Activated CD4-positive, alpha-beta T cell treated with anti-CD3 and anti-CD28 coated beads, Interleukin-2, amount 50 U/mL, for 24 hours (primary cell): ENCODE measurements at places on chromosomes 6 and 20.

- DNase-seq: no peak
Measured at GRCh38 chr6:40473026-40473425, 114.1 kb downstream of the LRFN2 start.

GRCh38 chr20:64083378-64083803 lies 807 bp downstream of the LKAAEAR1 start:
- DNase-seq: peak; percentile 42

GRCh38 chr20:3071610-3072529 lies at the start of gene OXT:
TSS of gene OXT (plus strand) at chr20:3071620. CDS start at chr20:3071656, 36 bp downstream.
- peak; percentile 45 for DNase-seq

- DNase-seq: no peak
Measured at GRCh38 chr6:12527339-12527738, 189.2 kb upstream of the PHACTR1 start.
